Dermis blood vessel endothelial cell (primary cell): ENCODE measurements at places on chromosomes 3 and 15. TPM values are rescaled to one million over a fixed set of nuclear protein-coding genes. Genes with fewer than 3 reads are reported as not detected.

- no peak for DNase-seq
These were observed 222.3 kb upstream of the LYSMD4 start for GRCh38 chr15:99955532-99955931.

- DNase-seq, result no peak
These were observed 23.3 kb downstream of the TGFBR2 start for GRCh38 chr3:30629746-30630145.

DNA sequence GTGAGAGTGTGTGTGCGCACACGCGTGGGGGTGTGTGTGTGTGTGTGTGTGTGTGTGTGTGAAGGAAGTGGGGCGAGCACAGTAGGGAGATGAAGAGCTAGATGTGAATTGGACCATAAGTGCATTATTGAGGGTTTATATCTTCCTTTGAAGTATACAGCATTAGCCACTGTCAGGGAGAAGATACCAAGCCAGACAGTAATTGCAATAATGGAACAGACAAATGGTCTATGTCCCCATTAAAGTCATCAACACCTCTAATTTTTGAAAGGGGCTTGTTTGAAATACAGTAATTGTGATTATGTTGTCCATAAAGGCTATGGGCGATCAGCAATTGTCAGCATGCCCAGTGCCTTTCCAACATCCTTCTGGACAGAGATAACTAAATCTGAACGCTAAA, 429.2 kb upstream of the NR2F2 start:
- no peak for DNase-seq

DNA sequence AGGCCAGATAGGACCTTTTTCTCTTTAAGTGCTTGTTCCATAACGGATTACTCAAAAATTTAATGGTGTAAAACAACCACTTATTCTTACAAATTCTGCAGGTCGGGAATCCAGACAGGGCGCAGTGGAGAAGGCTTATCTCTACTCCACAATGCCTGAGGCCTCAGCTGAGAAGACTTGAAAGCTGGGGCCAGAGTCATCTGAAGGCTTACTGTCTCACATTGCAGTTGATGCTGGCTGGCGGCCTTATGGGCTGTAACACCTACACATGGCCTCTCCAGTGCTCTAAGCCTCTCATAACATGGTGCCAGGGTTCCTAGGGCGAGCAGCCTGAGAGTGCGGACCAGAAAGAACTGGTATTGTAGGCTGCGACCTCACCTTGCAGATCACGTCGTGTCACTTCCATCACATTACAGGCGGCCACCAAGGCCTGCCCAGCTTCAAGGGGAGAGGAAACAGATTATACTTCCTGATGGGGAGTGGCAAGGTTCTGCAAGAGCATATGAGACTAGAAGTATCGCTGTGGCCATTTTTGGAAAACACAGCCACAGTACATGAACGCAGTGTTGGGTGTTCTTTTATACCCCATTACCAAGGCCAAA, 32.4 kb downstream of the CMTM7 start:
- no peak for DNase-seq

DNA sequence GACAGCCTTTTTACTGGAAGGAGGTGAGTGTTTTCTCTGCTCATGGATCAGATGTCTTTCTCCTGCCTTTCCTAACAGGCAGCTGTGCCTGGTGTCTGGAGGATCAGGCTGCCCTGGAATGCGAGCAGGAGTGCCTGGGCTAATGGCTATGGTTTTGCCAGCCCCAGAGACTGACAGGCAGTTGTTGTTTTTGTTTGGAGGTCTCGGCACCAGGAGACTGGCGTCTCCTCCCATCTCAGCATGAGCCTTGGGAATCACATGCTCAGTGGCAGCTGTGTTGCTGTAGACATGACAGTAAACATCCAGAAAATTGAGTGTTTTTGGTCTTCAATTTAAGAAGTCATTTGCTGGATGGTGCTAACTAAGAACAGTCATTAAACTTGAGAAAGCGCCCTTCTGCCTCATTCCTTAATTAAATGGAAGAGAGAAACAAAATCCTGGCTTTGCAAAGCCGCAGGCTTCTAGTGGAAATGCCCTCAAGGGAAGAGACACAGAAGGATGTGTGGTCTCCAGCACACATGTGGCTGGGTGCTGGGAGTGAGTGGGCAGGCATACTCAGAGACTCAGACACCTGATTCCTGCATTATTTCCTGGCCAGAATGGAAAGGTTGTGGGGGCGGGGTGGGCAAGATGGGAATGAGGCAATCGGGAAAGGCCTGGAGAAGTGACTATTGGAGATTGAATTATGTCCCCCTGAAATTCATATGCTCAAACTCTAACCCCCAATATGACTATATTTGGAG, 97.0 kb upstream of the NMNAT3 start:
- no peak for DNase-seq

GRCh38 chr3:104933972-104934371, 432.7 kb upstream of the ALCAM start:
- no peak for DNase-seq

- DNase-seq, result peak; percentile 35
These were observed 6.4 kb downstream of the NSUN3 start for GRCh38 chr3:94069194-94069813.

GRCh38 chr15:45634432-45635190, at the start of gene SQOR:
SQOR (plus strand) TSS chr15:45635029; CDS start chr15:45658924, 23,895 bp downstream.
- peak; percentile 86 for DNase-seq

DNA sequence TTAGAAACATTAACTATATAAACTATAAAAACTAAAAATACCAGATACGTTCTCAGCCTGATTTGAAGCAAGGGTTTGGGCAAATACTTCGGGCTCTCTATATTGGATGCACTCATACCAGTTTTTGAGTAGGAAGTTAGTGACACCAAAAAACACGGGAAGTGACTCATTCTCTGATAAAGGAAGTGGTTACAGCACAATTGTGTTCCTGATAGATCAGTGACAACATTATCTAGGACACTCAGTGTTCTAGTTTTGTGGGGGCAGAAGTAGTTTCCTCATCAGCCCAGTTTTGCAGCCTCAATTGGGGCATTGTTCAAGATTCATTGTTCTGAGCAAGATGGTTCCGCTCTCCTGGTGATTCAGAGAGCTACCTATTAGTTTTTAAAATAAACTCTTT, 469.6 kb upstream of the DPPA4 start:
- peak; percentile 27 for DNase-seq

DNA sequence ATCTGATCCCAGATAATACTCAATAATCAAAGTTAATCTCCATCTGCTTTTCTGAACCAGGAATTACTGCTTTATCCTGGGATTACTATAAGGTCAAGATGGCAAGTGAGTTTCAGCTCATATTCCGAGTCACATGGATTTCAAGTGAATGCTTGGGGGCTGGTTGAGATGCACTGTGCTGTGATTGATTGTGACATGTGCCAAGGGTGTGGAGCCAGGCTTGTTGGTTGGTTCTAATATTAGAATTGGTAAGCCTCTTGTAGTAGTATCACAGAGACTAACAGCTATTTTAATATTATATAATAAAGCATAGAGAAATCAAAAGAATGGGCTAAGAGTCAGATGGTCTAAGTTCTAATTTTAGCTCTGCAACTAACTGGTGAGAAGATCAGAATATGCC, 74.2 kb upstream of the ICE2 start:
- DNase-seq, result no peak

DNA sequence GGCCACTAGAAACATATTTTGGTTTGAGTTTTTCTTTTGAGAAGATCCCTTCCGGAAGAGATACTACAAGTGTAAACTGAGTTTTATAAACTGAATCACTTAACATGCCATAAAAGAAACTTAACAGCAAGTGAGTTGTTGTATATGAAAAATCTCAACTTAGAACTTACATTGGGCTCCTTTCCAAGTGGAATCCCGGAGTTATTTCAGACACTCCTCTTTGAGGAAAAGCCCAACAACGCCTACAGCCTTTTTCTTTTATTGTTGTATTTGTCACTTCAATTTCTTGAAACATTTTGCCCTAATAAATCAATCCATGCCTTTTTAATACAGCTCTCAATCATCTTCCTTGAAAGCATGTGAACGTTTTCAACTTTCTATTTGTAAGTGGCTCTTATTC, 137.3 kb downstream of the FEZF2 start:
- no peak for DNase-seq

DNA sequence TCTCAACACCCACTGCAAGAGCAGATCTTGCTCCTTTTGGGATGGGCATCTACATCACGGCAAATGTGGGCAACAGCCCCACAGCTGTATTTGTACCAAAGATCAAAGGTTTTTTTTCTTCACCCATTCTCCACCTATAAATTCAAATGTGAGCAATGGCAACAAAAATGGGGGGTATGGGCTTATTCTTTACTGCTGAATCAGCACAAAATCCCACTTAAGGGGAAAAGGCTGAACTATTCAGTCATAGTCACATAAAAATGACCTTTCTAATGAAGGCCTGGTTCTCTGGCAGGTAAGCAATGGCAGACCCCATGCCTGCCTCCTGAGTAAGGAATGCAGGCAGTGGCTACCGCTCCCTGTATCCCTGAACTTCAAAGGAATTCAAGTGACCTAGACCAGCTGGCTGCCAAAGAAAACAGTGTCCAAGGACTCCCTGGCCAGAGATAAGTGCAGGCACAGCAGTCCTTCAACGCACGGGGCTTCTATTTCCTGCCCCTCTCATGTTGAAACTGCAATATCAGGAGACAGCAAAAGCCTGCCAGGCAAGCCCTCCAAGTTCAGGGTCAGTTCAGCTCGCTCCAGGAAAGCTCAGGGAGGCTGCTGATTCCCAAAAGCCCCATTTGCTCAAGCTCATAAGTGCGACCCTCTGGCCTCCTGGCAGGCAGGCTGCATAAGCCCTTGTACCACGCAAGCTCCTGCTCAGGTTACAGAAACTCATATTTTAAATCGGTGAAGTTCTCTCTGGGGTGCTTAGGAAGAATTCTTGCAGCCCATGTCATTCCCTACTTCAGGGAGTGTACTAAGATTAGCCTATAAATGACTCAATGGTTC, 134.1 kb downstream of the PDZRN3 start:
- DNase-seq, result no peak

Gene GREM1
- 0.47 and 1.2 TPM in 2 replicates for total RNA-seq

Gene PRSS50
- not detected in 2 replicates for total RNA-seq

Gene PLCL2
- total RNA-seq, result 12.4 and 14.8 TPM in 2 replicates

Gene CCRL2
- total RNA-seq, result 5.1 and 5.7 TPM in 2 replicates

Gene SRGAP3
- total RNA-seq, result 3.4 and 7.1 TPM in 2 replicates
